NCI-H69 (cell line): ENCODE measurements at places on chromosomes 2 and 18.

DNA sequence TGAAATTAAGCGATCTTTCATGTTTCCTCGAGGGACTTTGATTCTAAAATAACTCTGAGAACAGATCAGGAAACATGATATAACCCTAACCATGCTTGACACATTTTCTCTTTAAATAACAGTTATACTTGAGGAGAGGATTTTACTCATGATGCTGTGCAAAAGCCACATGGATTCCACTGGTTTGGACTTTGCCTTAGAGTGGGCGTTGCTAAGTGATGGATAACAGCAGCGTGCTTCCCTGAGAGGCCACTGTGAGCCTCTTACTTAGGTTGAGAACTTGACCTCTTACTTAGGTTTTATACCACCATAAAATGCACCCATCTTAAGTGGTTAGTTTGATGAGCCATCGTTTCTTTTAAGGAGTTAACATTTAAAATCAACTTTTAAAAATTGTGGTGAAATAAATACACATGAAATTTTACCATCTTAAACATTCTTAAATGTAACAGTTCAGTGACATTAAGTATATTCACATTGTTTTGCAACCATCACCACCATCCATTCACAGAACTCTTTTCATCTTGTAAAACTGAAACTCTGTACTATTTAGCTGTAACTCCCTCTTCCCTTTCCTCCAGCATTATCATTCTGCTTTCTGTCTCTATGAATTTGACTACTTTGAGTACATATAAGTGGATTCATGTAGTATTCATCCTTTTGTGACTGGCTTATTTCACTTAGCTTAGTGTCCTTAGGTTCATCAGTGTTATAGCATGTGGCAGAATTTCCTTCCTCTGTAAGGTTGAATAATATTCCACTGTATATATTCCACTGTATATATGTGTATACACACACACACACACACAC lies 22.6 kb downstream of the ANXA4 start:
- no peak for DNase-seq

GRCh38 chr2:189514104-189514503 lies 66.5 kb downstream of the SLC40A1 start:
- DNase-seq: no peak

DNA sequence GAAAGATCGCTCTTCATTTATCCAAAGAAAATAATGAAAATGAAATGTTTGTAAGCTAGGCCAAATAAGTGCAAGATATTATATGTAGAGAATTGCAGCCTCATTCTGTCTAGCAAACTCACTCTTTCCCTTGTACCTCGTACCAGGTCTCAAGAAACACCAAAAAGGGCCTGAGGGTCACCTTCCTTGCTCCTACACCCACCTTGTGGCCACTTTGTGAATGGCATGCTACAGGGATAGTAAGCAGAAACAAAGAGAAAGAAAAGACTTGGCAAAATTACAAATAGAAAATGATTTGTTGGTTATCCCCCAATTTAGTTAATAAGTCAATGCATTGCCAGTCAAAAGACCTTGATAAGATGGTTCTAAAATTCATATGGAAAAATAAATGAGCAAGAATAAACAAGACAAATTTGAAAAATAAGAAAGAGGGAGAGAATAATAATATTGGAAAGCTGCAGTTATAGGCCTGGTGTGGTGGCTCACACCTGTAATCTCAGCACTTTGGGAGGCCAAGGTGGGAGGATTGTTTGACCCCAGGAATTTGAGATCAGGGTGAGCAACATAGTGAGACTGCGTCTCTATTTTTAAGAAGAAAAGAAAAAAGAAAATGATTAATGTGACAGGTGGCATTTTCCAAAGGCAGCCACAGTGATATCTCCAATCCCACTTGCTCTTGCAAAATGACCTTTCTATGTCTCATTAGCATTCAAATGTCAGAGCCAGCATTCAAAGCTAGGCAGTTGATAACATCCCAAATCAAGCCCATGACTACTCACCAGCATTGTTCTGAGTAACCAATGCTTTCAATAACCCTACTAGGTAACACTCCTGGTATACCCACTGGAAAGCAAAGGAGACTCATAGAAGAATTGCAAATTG lies 38.8 kb upstream of the BMP10 start:
- peak; percentile 77 for DNase-seq

DNA sequence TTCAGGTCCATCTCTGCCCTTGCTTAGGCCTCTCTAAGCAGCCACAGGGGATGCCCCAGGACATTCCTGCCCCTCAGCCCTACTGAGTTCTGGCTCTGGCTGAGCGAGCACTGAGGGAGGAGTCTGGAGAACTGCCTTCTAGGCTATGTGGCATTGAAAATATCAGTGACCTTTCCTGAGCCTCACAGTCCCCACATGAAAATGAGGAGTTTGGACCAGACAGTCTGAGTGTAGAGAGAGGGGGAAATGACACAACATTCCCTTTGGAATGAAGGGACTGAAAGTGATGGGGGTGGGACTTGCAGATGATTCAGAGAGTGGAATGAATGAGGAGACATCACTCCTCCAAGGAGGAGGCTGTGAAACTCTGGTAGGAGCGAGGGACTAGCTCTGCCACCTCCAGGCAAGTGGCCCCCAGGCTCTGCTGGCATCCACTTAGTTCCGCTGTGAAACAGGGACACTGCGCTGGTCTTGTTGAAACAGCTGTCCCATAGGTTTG lies 8.0 kb downstream of the TNS1 start:
- DNase-seq: no peak

DNA sequence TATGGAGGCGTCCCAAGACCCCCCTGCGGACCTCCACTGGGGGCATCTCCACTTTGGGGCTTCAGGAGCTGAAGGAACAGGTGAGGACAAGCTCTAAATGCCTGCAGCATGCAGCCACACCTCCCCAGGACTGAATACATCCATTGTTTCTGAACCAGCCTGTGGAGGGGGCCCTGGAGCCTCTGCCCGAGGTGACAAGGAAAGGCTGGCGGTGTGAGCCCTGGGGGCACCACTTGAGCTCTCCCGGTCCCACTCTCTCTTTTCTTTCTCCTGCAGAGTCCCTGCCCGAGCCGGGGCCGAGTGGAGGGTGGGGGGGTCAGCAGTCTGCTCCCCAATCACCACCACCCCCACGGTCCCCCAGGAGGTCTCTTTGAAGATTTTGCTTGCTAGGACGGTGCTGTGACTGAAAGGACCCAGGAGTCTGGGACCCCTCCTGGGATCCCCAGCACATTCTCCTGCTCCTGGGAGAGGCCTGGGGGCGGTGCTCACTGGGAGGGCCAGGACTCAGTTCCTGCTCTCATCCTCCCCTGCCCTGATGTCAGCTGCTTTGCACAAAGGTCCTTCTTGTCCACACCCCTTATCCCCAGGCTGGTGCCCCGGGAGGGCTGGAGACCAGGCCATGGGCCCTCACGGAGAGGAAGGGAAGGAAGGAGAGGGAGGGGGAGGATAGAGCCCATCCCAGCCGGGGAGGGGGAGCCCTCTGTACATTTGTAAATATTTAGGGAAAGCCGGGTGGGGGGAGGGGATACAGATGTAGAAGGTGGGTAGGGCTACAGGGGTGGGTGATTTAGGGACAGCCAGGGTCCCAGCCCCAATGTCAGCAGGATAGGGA lies 5.7 kb downstream of the CHPF start:
- DNase-seq: no peak

GRCh38 chr2:84495539-84496146 lies 20.7 kb upstream of the DNAH6 start:
- peak; percentile 46 for DNase-seq

DNA sequence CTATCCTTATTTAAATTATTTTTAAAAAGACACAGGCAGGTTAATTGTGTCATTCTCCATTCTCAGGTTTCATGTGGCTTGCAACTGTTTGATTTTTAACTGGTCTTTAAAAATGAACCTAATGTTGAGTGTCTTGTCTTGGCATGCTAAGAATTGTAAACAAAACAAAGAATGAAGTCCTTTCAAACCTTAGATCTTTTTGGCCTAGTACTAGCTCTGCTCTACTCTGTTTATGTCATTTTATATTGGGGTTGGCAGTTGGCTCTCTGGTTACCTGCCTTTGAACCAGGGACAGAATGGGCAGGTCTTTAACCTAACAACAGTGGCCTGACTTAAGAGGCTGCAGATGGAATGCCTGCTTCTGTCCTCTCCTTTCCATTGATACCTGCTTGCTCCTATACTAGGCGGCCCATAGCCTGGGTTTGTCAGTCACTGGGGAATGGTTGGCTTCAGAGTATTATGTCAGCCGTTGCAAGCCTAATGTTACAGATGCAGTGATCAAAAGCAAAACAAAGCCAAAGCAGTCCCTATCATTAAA lies 85.5 kb downstream of the MTA3 start:
- no peak for DNase-seq

DNA sequence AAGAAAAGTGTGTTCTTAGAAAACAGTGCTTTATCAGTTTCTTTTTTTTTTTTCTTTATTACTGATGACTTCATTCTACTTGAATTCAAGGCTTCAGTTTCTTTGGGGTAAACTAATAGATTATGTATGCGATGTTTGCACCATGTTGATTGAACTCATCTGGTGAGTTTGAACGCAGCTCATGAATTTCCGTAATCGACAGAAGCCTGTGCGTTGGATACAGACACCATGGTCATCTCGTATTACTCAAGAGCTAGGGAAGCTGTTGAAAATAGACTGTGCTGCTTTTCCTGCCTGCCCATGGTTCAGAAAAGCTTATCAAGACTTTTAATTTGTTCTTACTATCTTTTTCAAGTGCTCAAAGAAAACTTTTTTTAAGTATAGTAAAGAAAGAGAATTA lies 185.5 kb upstream of the NRP2 start:
- DNase-seq: no peak

DNA sequence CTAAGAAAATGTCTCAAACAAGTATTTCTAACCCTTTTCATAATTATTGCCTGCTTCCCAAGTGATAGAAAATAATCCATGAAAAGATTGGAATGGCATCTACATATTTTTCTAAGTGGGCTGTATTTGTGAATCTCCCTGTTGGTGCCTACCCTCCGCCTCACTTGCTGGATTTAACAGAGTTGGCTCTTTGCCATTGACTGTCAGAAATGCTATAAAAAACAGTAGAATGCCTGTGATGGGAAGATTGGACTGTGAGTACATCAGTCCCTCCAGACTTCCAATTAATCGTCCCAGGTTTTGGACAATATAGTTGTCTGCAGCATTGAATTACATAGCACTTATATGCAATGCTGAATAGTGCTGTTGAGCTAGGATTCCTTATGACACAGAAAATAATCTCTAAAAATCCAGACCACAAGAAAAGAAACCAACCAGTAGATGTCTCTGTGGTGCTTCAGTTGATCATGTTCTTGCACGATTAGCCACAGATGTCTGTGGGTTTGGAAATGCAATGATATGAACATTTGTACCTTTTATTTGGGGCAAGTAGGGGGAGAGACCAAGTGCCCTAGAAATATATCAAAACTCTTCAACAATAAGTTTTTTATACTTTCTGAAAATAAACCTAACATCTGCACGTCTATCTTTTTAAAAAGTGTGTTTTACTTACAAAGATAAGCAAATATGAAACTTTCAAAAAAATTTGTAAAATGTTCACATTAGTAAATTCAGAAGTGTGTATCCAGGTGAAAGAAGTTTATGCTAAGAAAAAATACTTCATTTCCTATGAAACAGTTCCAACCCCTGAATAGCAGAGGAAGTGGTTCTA lies 88.5 kb downstream of the DYNAP start:
- peak; percentile 74 for DNase-seq

- no peak for DNase-seq
These were observed 12.5 kb downstream of the TTLL4 start for GRCh38 chr2:218722876-218723785.

GRCh38 chr2:12227941-12228608 lies 481.6 kb downstream of the LPIN1 start:
- DNase-seq: no peak

GRCh38 chr2:85733121-85733960 lies 20.4 kb upstream of the ATOH8 start:
- DNase-seq: no peak

GRCh38 chr2:163974766-163975165 lies 239.0 kb upstream of the FIGN start:
- DNase-seq: no peak

GRCh38 chr2:109482361-109482861 lies 131.4 kb downstream of the SEPTIN10 start:
- no peak for DNase-seq

DNA sequence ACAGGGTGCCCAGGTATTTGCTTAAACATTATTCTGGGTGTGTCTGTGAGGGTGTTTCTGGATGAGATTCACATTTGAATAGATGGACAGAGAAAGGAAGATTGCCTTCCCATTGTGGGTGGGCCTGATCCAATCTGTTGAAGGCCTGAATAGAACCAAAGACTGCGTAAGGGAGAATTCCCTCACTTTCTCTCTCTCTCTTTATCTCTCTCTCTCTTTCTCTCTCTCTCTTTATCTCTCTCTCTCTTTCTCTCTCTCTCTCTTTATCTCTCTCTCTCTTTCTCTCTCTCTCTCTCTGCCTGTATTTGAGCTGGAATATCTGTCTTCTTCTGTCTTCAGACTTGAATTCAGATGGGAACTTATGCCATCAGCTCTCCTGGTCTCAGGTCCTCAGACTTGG lies 148.4 kb downstream of the FAM124B start:
- no peak for DNase-seq

DNA sequence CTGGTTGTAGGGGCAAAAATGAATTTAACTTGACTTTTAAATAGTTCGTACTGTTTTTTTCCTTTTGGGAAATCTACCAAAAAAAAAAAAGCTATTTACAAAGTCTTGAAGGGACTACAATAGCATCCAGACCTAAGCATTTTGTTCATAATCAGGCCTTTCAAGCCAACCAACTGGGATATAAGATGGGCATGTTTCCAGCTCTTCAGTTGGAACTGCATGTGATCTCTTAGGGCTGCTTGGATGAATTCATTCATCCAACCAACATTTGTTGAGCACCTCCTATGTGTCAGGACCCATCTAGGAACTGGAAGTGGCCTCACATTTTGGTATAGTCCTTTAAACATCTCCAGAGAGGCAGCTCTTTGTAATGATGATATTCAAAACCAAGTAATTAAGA lies 98.6 kb downstream of the AAK1 start:
- no peak for DNase-seq

GRCh38 chr2:226802573-226802972 lies 3.0 kb upstream of the IRS1 start:
- DNase-seq: peak; percentile 72

DNA sequence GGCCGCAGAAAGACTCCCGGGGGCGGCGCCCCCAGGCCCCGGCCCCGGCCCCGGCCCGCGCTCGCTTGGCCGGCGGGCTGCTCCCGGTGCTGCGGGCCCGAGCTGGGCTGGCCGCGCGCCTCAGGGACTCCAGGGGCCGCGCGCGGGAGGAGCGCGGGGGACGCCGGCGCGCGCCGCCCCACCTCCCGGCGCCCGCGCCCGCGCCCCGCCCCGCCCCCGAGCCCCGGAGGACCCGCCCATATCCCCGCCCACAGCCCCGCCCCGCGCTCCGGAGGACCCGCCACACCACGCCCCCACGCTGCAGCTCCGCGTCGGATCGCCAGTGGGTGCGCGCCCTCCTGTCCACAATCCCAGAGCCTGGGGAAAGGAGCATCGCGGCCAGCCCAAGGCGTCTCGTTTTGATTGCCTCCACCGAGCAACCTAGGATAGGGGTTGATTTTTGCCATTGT lies at the start of gene PARD6G:
TSS of gene PARD6G (minus strand) at position 122 of the 449 bp plus-strand sequence. CDS start 166 bp downstream, outside the sequence.
- peak; percentile 94 for DNase-seq

DNA sequence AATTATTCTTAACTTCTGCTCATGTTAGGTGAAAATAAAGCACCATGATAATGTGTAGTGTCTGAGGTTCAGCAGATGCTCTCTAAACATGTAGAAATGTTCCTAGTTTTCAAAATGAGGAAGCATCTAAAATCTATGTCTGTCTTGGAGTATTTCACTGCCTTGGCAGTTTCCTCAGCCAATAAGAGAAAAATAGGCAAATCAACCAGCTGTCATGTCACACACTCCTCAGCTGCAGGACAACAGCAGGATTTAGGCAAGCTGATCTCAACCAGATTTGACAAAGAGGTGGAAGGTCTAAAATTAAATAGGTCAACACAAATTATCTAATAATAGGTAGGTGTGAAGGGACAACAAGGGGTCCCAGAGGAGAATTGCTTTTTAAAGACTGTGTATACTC lies 164.1 kb upstream of the BOD1L2 start:
- peak; percentile 62 for DNase-seq
